ENCODE measurements at places on chromosomes 1 and 21.

DNA sequence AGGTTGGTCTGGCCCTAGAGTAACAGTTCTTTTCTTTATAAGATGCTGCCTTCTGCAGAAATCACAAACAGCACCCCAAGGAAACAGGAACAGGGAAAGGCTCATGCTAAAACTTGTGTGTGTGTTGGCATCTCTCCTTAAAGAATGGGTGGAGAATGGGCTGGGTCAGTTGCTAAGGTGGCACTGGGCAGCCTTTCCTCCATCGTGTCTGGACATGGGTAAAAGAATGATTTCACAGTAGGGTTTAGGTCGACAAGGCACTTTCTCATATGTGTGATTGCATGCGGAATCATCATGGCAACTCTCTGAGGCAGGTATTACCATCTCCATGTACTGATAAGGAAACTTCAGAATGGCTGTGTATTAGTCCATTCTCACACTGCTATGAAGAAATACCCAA lies 40.3 kb downstream of the LRRN2 start:
- no peak for DNase-seq

- DNase-seq = no peak
These were observed 123.0 kb downstream of the PCBP3 start for GRCh38 chr21:45766501-45766900.

DNA sequence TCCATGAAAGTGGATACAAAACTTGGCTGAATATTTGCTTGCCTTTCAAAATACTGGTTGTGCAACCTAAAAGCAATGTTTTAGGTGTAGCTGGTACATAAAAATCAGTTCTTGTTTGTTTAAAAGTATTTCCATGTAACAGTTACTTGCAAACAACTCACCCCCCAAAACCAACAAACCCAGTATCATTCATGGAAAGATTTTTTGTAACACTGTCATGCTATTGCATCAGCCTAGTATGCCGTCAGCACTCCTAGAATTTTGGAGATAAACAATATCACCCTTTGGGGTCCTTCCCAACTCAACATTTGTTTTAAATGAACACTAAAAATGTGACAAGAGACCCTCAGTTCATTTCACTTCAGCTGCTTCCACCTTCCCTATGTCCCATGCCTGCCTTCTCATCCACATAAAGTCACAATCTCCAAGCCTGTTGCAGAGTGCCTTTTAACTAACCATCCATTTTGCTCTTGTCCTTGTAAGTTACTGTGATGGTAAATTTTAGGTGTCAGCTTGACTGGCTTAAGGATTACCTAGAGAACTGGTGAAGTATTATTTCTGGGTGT lies 425.3 kb downstream of the DUSP10 start:
- no peak for DNase-seq

- DNase-seq = no peak
These were observed 15.4 kb upstream of the ZBTB21 start for GRCh38 chr21:42025376-42026081.

GRCh38 chr1:96384611-96385010 lies 337.0 kb upstream of the PTBP2 start:
- no peak for DNase-seq

DNA sequence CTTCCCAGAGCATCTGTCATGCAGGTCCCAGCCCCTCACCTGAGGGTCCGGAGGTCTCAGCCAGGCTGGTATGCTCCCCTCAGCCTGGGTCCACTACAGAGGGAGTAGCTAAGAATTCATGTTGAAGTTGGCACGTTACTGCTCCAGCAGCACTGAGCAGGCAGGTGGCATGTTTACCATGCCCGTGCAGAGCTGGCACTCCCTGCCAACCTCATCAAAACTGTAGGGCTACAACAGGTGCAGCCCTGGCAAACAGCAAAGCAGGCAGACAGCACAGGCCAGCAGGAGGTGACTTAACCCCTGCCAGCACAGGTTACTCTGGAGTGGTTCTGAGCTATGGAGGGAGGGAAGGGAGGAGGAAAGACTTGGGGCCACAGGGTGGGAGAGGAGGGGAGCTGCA lies 46.4 kb downstream of the NUAK2 start:
- DNase-seq = no peak

GRCh38 chr21:33015756-33016155 lies 10.0 kb upstream of the OLIG2 start:
- no peak for DNase-seq

DNA sequence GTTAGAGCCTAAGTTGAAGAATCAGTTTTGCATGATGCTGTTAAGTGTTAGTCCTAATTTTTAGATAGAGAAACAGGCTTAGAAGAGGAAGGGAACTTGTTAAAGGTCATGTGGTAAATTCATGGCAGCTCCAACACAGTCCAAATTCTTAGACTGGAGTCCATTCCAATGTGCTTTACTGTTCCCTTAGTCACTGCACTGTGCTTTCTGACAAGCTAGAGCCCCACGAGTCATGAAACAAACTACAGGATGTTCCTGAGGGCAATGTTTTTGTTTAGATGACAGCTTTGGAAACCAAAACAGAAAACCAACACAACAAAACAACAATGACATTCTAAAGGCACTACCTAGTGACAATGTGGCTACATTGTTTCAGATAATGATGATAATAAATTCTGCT lies 23.1 kb upstream of the RGS4 start:
- no peak for DNase-seq

DNA sequence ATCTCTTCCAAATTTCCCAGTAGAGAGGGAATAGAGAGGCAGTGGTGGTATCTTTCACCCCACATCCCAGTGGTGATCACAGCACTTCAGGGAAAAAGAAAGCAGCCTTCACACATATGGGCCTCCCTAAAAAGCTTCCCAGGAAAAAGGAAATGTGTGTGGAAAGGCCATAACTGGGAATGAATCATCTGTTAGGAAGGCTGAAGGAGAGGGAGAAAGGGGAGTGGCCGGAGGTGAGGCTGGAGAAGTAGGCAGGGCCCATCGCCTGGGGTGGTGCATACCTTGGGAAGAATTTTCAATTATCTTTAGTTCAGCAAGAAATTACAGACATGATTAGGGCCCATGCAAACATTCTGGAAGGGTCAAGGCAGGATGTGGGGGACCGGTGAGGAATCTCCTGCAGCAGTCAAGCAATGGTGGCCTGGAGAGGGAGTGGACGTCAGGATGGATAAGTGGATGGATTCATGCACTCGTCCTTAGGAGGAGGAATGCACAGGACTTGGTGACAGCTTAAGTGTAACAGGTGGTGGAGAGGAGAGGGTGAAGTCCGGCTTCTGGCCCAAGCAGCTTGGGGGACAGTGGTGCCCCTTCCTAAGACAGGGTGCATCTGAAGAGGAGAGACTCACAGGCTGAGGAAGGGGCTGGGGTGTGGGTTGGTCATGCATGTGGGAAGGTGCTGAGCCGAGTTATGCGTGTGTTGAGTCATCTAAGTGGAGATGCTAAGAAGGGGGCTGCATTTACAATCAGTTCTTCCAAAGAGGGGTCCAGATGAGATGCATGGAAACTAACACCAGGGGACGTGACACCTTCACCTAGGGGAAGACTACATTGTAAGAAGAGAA lies 17.9 kb downstream of the HIVEP3 start:
- no peak for DNase-seq

GRCh38 chr21:42997053-42997452 lies 22.7 kb downstream of the PKNOX1 start:
- no peak for DNase-seq

- no peak for DNase-seq
These were observed 806 bp upstream of the AADACL4 start for GRCh38 chr1:12643079-12643478.

DNA sequence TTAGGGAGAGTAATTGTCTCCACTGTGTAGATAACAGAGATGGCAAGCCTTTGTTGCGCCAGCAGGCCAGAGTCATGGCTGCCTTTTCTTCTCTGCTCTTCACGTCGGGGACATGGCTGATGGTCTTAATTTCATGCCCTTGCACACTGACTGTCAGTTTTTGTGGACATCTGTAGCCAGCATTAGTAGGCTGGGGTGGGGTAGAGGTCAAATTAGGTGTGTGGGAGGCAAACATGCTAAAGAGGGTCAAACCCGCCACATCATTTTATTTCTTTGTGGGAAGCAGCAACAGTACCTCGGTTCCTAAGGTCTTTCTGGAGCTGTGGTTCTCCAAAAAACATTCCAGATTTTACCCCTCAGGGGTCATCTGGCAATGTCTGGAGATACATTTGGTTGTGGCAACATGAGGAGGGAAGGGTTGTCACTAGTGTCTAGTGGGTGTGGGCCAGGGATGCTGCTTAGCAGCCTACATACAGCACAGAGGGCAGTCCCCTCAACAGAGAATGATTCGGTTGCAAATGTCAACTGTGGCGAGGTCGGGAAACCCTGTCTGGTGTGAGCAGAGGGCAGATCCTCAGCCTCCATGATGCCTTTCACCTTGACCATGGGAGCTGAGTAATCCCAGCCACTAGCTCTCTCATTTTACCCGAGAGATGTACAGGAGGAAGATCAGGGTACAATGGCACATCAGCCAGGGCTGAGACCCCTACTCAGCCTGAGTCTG lies 14.7 kb downstream of the RUNX1 start:
- DNase-seq = no peak

GRCh38 chr1:110068646-110069403 lies 1.6 kb downstream of the ALX3 start:
- DNase-seq = no peak

- DNase-seq = no peak
These were observed 162.8 kb upstream of the IVNS1ABP start for GRCh38 chr1:185479796-185480195.

- DNase-seq = no peak
These were observed 5.1 kb upstream of the TIAM1 start for GRCh38 chr21:31349208-31349607.

DNA sequence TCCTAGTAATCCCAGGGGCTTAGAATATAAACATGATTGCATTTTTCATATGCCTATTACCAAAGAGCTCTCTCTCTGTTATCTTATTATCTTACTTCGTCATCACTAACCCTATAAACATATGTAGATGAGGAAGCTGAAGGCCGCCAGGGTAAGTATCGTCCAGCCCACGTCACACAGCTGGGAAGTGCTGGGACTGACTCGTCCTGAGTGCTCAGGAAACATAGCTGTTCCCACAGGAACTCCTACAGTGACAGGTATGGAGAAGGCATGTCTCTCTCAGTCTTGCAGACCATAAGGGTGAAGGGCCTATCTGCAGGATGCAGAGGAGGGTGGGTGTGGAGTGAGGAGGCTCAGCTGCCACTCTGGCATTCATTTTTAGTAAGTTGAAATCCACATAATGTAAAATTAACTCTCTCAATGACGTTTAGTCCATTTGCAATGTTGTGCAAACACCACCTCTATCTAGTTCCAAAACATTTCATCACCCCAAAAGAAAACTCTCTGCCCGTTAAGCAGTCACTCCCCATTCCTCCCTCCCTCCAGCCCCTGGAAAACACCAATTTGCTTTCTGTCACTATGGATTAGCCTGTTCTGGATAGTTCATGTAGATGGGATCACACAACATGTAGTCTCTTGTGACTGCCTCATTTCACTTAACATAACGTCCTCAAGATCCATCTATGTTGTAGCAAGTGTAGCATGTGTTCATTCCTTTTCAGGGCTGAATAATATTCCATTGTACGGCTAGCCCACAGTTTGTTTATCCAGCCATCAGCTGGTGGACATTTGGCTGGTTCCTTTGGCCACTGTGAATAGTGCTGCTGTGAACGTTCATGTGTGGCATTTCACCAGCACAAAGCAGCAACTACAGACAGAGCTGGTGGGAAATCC lies 68.3 kb downstream of the TCP10L start:
- DNase-seq = no peak

GRCh38 chr1:170032531-170033280 lies 41.8 kb downstream of the KIFAP3 start:
- DNase-seq = no peak

- no peak for DNase-seq
These were observed 168.0 kb downstream of the PPP1R12B start for GRCh38 chr1:202516434-202516877.

DNA sequence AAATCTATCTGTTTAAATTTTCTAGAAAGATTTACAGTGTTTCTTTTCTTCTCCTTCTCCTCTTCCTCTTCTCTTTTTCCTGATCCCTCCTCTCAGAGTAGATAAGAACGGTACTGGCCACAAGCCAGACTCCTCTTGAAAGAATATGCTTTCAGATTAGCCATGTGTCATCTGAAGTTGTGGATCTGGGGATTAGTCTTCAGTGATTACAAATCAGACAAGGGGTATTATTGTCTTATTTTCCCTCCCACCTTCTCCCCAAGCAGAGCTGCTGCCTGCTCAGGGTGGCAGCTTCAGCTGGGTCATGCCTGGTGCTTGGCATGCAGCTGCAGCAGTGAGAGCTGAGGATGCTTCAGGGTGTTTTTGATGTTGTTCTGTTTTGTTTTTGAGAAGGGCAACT lies 42.7 kb downstream of the SGIP1 start:
- no peak for DNase-seq

GRCh38 chr1:244002721-244003120 lies 48.4 kb upstream of the ZBTB18 start:
- no peak for DNase-seq

DNA sequence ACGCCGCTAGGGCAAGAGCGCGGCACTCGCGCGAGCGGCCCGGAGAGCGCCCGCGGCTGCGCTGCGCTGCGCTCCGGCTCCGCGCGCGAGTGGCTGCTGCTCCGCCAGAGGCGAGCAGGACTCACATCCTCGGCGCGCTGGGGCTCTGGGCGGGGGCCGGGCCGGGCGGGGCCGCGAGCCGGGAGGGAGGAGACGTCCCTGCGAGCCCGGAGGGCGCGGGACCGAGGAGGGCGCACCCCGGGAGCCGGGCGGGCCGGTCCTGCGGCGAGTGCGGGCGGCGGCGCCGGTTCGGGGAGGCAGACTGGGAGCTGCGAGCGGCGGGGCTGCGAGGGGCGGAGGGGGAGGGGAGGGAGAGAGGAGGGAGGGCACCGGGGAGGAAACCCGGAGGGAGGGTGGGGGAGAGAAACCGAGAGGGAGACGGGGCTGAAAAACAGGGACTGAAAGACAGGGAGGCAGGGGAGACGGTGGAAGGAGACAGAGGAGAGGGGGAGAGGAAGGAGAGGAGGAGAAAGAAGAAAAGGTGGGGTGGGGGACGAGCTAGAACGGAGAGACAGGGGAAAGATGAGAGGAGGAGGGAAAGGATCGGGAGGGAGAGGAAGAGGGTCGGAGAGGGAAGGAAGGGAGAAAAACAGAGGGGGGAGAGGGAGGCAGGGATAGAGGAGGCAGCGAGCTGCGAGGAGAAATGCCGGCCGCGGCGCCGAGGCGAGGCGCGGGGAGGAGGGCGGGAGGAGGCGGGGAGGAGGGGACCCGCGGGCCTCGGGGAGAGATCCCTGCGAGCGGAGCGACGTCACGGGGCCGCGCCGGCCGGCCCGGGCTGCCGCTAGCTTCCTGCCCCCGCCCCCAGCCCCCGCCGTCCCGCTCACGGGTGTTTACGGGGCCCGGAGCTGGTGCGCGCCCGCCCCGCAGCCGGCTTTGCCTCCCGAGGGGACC lies at the start of gene CAMK2N1:
Gene CAMK2N1, minus strand, starts transcription at position 684 of the 930 bp plus-strand sequence. CDS start 831 bp downstream, outside the sequence.
- DNase-seq = peak; percentile 59

- DNase-seq = no peak
These were observed 7.4 kb downstream of the LHX9 start for GRCh38 chr1:197924516-197925123.

GRCh38 chr1:207858806-207859205 lies 52.1 kb downstream of the CD34 start:
- no peak for DNase-seq

Data from stimulated activated CD4-positive, alpha-beta T cell treated with anti-CD3 and anti-CD28 coated beads, Interleukin-12 subunit alpha, Interleukin-12 subunit beta, amount 100 ng/mL, for 4 hours (primary cell).